ENCODE measurements at places on chromosomes 11 and 22. TPM values are rescaled to one million over a fixed set of nuclear protein-coding genes. Genes with fewer than 3 reads are reported as not detected.

The TMEM45B gene
- total RNA-seq, result 2.4 TPM

GRCh38 chr11:122362381-122362780 lies 246.4 kb upstream of the BLID start:
- no peaks in the 10 kb centered on the region for H3K36me3 ChIP-seq
- H3K4me1 ChIP-seq, result no peaks in the 10 kb centered on the region
- no peak for ATAC-seq

- peak; percentile 79 for ATAC-seq
- peak overlapping the region; percentile 86 for H3K27ac ChIP-seq
These were observed 36.6 kb downstream of the KCNJ1 start for GRCh38 chr11:128830290-128831173.

- H3K27ac ChIP-seq, result no peak overlapping the region
- ATAC-seq, result no peak
- H3K4me1 ChIP-seq, result no peaks in the 10 kb centered on the region
- H3K27me3 ChIP-seq, result no peaks in the 10 kb centered on the region
These were observed 119.6 kb downstream of the NAV2 start for GRCh38 chr11:19832086-19832750.

DNA sequence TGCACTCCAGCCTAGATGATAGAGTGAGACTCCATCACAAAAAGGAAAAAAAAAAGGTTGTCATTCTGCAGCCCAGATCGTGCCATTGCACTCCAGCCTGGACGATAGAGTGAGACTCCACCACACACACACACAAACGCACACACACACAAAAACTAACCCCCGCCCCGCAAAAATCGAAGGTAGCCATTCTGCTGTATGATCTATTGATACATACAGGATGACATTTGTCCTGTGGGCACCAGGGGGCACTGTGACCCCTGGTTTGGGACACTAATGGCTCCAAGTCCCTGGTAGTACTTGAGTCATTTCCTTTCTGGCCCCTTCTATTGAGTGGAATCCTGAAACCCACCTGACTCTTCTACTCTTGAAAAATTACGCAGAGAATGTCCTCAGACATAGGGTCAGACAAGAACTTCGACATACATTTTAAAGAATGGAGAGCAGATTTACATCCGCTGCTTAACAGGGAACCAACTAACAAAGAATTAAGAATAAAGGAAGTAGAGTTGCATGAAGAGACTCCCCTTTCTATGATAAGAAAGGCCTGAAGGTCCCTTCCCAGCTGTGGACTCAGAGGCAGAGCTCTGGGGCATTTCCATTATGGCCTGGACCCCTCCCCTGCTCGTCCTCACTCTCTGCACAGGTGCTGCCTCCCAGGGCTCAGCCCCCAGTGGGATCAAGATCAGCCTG lies 35.0 kb upstream of the PRAME start:
- H3K4me3 ChIP-seq, result no peak overlapping the region
- no peaks in the 10 kb centered on the region for H3K36me3 ChIP-seq
- H3K4me1 ChIP-seq, result no peaks in the 10 kb centered on the region
- peaks cover 7% of the 10 kb centered on the region for H3K27me3 ChIP-seq
- H3K27ac ChIP-seq, result peak overlapping the region; percentile 24

GRCh38 chr22:22197993-22198402 lies 46.6 kb upstream of the VPREB1 start:
- H3K27ac ChIP-seq, result no peak overlapping the region
- H3K4me3 ChIP-seq, result no peak overlapping the region
- H3K27me3 ChIP-seq, result peaks cover 25% of the 10 kb centered on the region
- H3K4me1 ChIP-seq, result no peaks in the 10 kb centered on the region

The CWC15 gene
- total RNA-seq, result 69.4 TPM

- no peaks in the 10 kb centered on the region for H3K4me1 ChIP-seq
- H3K4me3 ChIP-seq, result no peak overlapping the region
- ATAC-seq, result no peak
- H3K27ac ChIP-seq, result no peak overlapping the region
These were observed 43.8 kb upstream of the KCNQ1OT1 start for GRCh38 chr11:2743427-2744110.

DNA sequence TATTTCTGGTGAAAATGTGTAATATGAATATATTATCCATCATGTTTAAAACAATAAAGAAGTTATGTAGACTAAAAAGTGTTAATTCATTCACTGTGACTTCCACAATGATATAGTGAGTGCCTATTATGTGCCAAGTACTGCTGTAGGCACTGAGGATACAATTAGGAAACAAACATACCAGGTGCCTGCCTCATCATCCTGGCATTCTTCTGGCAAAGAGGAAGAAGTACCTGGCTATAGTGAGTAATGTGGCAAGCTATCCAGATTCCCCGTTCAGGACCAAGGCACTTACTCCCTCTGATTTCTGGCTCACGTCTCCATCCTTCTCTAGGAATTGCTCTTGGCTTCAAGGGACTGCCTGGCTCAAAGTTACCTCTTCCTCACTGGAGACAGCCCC lies 77.5 kb upstream of the CLMP start:
- no peak for ATAC-seq
- peaks cover under 1% of the 10 kb centered on the region for H3K27me3 ChIP-seq
- H3K27ac ChIP-seq, result no peak overlapping the region

DNA sequence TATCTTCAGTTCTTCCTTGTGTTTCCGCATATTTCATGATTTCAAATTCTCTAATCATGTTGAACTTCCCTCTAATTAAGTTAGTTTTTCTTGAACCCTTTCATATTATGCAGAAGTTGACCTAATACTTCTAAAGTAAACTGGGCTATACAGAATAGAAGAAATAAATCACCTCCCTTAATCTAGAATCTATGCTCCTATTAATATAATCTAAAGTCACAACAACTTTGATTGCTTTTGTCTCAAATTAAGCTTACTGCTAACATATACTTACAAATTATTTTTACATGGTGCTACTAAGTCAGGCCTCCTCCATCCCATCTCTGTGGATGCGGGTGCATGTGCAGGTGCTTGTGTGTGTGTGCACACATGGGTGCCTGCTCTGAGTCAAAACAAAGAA lies 27.3 kb upstream of the CSNK2A3 start:
- no peaks in the 10 kb centered on the region for H3K27me3 ChIP-seq
- H3K4me1 ChIP-seq, result no peaks in the 10 kb centered on the region
- no peak overlapping the region for H3K27ac ChIP-seq
- H3K36me3 ChIP-seq, result no peaks in the 10 kb centered on the region

The CARD18 gene
- total RNA-seq, result not detected

DNA sequence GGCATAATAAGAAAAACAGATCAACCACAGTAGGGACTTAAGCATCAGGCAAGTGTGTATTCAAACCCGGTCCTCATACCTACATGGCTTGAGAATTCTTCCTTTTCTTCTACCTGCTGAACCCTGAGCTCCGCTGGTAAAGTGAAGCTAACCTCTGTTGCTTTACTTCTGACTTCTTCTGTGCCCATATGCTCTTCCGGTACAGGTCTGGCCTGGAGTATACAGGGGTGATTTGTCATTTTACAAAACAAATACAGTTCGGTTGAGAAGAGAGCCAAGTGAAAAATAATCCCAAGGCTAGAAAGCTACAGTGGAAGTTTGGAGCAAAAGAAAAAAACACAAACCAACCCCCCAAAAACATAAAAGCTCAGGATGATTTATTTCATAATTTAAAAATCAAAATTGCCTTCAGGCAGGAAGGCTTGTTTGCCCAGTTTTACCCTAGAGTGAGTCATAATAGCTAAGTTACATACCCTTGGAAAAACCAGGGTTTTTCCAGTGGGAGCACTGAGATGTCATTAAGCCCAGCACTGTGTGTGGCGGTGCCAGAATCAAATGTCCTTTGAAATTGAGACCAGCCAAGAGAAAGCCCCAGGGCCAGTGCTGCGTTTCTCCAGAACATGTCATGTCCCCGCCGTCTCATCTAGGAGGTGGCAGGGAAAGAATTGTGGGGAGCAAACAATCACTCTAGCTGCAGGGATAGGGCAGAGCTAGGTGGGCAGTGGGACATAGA lies 305.5 kb upstream of the ISX start:
- no peak overlapping the region for H3K27ac ChIP-seq
- ATAC-seq, result no peak
- H3K4me3 ChIP-seq, result no peak overlapping the region
- H3K4me1 ChIP-seq, result peaks cover 3% of the 10 kb centered on the region

DNA sequence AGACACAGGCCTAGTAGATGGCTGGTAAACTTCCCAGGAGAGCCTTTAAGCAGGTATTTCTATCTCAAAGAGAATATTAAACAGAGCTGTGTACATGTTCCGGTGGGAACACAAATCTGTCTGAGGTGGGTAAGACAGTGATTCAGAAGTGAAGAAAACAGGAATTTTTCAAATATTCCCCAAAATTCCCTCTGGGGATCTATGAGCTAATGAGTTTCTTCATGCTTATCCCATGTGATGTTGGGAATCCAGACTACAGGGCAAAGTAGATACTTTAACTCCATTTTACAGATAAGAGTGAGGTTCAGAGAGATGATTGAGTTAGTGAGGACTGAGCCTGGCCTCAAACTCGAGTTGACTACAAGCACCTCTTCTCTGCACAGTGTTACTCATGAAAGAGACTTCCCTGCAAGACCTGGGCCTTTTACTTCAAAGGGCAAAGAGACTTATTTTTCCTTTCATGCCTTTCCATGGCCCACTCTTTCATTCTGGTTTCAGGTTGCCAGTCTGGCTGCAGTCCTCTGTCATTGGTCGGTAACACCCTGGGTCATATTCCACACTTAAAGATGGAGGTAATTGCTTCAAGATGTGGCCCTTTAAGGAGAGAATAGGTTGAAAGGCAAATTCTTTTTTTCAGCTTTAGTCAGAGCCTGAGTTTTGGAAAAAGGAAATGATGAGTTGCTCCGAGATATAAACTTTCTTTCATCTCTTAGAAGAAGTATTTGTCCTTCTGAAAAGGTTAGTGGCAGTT lies 70.1 kb downstream of the CYB5R2 start:
- no peak for ATAC-seq
- no peak overlapping the region for H3K4me3 ChIP-seq
- H3K4me1 ChIP-seq, result no peaks in the 10 kb centered on the region
- no peak overlapping the region for H3K27ac ChIP-seq

The SCN3B gene
- total RNA-seq, result 0.13 TPM

- H3K4me3 ChIP-seq, result peak overlapping the region; percentile 97
- ATAC-seq, result peak; percentile 41
- peak overlapping the region; percentile 92 for H3K27ac ChIP-seq
- no peaks in the 10 kb centered on the region for H3K27me3 ChIP-seq
- peaks cover 63% of the 10 kb centered on the region for H3K36me3 ChIP-seq
These were observed 866 bp downstream of the MED17 start for GRCh38 chr11:93784935-93785360.

DNA sequence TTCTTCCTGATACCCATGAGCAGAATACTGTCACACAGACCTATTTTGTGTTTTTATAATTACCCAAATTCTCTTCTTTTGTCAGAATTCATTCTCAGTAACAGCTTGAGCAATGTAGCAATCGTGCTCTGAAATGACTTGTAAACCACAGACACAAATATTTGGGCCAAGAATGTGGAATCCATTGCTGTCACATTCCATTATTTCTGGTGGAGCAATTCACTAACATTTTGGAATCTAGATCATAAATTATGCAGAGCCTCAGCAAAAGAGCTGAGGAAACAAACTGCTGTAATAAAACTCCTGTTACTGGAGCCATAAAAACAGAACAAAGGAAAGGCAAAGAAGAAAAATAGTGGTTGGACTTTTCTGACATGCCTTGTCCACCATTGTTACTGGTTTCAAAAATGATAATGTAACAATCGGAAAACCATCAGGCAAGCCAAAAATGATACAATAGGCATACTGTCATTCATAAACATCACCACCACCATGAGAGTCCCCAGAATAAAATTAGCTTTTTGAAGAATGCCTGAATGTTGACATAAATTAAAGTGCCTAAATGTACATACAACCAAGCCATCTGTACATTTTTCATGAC lies 223.4 kb upstream of the PITPNB start:
- H3K27ac ChIP-seq, result no peak overlapping the region
- no peaks in the 10 kb centered on the region for H3K4me1 ChIP-seq
- H3K27me3 ChIP-seq, result peaks cover 25% of the 10 kb centered on the region
- no peaks in the 10 kb centered on the region for H3K36me3 ChIP-seq

DNA sequence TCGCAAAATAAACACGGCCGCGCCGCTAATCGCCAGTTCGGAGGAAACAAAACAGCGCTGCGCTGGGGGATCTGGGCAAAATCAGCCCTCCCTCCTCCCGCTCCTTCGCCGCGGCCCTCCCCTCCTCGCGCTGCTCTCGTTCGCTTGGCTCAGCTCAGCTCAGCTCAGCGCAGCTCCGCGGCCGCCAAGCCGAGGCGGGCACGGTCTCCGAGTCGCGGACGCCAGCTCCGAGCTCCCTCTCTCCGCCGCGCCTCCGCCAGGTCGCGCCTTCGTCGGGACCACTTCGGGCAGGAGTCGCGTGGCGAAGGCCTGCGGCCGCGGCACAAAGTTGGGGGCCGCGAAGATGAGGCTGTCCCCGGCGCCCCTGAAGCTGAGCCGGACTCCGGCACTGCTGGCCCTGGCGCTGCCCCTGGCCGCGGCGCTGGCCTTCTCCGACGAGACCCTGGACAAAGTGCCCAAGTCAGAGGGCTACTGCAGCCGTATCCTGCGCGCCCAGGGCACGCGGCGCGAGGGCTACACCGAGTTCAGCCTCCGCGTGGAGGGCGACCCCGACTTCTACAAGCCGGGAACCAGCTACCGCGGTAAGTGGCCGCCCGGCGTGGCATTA lies at the start of gene SPON1:
Gene SPON1, plus strand, starts transcription at position 162 of the 607 bp plus-strand sequence. Its CDS starts 182 bp downstream, at position 344.
- peaks cover 45% of the 10 kb centered on the region for H3K27me3 ChIP-seq
- peak; percentile 63 for ATAC-seq
- H3K4me3 ChIP-seq, result peak within 1 kb of the TSS; percentile 68
- H3K36me3 ChIP-seq, result no peaks in the 10 kb centered on the region
- H3K4me1 ChIP-seq, result peaks cover 7% of the 10 kb centered on the region
- H3K27ac ChIP-seq, result no peak within 1 kb of the TSS

The WT1 gene
- total RNA-seq, result not detected

- peak overlapping the region; percentile 98 for H3K27ac ChIP-seq
- peaks cover 21% of the 10 kb centered on the region for H3K4me1 ChIP-seq
- no peaks in the 10 kb centered on the region for H3K27me3 ChIP-seq
- H3K4me3 ChIP-seq, result peak overlapping the region; percentile 88
- peak; percentile 23 for ATAC-seq
These were observed 545 bp downstream of the FEN1 start for GRCh38 chr11:61793083-61793828.

DNA sequence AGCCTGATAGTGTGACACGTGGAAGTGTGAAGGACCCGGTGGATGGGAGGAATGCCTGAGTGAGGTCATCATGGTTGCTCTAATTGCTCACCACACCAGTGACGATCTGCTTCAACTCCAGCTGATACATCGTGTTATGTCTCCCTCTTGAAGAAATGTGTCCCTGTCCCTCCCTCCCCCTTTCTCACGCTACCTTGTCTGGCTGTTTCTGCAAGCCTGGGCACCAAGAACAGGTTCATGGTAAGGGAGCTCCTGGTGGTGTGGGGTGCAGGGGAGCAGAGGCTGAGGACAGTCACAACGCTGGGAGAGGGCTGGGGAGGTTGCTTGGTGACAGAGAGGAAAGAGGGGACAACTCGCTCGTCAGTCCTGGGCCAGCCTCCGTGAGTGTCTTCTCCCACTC lies 413.4 kb downstream of the SOX6 start:
- ATAC-seq, result no peak
- H3K4me3 ChIP-seq, result no peak overlapping the region
- H3K4me1 ChIP-seq, result no peaks in the 10 kb centered on the region
- no peaks in the 10 kb centered on the region for H3K36me3 ChIP-seq

The TEF gene
- 2.4 TPM for total RNA-seq

The C1QTNF5 gene
- not detected for total RNA-seq

Measured in activated T-helper 17 cell treated with anti-CD3 and anti-CD28 coated beads, Interleukin-2, amount 50 U/mL, for 72 hours (primary cell).